ENCODE measurements at places on chromosomes 11 and 22.

GRCh38 chr11:77137421-77137820, 9.4 kb downstream of the MYO7A start:
- no peak for DNase-seq

GRCh38 chr11:20873054-20873453, 203.7 kb downstream of the NELL1 start:
- no peak for DNase-seq

- DNase-seq = no peak
Measured at GRCh38 chr22:26322179-26322905, 106.7 kb upstream of the ASPHD2 start.

GRCh38 chr22:29715705-29716104, 4.1 kb upstream of the CABP7 start:
- no peak for DNase-seq

GRCh38 chr11:130892861-130893260, 23.4 kb downstream of the SNX19 start:
- no peak for DNase-seq

DNA sequence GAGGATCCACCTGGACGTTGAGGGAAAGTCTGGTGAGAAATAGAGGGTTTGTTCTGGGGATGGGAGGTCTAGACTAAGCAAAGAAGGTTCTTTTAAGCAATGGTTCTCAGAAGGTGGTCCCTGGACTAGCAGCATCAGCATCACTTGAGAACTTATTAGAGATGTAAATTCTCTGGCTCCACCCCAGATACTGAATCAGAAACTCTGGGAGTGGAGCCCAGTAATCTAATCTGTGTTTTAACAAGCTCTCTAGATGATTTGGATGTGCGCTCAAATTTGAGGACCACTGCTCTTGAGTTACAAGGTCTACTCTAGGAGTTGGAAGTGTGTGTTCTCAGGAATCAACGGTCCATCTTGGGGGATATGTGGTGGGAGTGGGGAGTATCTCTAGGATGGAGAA, 3.3 kb upstream of the ABCG4 start:
- no peak for DNase-seq

- DNase-seq = peak; percentile 78
Measured at GRCh38 chr22:43923631-43924464, at the start of gene PNPLA3. Gene PNPLA3 (plus strand): TSS chr22:43923805. CDS start chr22:43923912, 107 bp downstream.

DNA sequence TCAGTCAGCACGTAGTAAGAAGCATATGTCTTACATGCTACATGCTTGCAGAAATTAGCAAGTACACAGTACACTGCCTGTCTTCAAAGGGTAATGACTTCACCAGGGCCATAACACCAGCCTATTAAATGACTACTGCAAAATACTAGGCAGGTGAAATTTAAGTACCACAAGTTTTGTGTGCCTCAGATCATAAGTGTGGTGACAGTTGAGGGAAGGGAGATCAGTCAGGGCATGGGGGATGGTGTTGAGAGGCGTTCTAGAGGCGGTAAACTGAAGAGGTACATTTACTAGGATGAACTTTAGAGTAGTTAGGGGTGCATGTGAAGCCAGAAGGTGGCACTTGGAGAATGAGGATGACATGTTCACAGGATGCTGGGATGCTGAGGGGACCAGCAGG, 22.0 kb downstream of the AMOTL1 start:
- no peak for DNase-seq

DNA sequence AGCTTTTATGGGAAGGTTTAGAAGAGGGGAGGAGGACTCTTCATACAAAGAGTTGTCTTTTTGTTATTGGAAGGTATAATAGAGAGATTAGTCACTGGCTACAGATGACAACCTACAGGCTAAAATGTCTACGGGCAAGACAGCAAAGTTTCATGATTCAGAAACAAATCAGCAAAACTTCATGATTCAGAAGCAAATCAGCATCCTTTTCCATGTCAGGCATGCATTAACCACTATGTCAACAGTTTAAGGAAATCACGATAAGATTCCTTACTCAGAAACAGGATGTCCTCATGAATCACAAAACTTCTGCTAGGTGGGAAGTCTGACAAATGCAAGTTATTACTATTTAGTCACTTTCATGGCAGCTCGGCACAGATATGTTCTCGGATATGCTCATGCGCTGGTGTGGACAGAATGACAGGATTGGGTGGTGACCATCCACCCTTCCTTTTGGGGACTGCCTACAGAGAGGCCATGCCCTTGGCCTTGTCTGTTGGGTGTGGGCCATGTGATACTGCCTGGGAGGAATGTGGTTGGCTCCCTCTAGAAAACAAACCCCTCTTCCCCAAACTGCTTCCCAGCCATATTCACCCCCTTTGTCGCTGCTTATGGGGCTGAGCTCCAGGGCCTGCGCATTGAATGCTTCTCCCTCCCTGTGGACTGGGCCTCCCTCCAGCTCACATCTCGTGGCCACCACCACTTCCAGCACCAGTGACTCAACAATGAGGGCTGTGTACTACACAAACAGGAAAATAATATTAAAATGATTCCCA, 10.1 kb downstream of the C11orf91 start:
- DNase-seq = no peak

DNA sequence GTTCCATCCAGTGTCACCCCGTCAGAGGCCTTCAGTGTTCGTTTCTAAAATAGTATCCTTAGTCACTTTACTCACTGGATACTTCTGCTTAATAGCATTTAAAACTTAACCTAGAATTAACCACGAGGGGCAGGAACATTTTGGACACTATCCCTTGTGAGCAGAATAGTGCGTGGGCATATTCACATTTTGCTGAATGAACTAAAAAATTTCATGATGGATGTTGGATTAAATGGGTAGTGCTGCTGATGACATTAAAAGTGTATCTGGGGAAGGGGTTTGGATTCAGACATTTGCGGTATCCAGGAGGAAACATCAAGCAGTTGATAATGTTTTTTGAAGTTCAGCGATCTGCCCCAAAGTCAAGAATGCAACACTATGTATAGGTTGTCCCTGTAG, 750 bp upstream of the NAT10 start:
- no peak for DNase-seq

GRCh38 chr22:19753996-19754700, 6.4 kb upstream of the TBX1 start:
- DNase-seq = no peak

DNA sequence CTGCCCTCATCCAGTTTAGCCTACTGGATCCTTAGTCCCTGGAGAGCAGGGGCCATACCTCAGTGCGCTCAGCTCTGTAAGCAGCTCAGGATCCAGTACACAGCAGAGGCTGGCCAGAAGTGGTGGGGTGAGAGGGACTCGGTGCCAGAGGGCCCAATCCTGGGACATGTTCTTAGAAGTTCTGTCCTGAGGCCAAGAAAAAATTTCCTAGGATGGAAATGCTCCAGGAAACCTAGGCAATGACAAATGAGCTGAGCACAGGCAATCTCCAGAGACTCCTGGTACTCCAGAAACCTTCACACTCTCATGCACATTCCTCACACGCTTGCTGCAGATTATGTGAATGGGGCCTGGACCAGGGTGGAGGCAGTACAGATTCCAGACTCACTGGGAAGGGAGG, 89.6 kb downstream of the SERGEF start:
- DNase-seq = no peak

GRCh38 chr11:122697636-122698167, 42.2 kb downstream of the UBASH3B start:
- DNase-seq = peak; percentile 59

GRCh38 chr11:34604145-34604544, 16.7 kb upstream of the EHF start:
- no peak for DNase-seq

GRCh38 chr11:10670099-10670498, 23.5 kb downstream of the IRAG1 start:
- DNase-seq = no peak

GRCh38 chr22:27531782-27532530, 269.6 kb downstream of the MN1 start:
- no peak for DNase-seq

DNA sequence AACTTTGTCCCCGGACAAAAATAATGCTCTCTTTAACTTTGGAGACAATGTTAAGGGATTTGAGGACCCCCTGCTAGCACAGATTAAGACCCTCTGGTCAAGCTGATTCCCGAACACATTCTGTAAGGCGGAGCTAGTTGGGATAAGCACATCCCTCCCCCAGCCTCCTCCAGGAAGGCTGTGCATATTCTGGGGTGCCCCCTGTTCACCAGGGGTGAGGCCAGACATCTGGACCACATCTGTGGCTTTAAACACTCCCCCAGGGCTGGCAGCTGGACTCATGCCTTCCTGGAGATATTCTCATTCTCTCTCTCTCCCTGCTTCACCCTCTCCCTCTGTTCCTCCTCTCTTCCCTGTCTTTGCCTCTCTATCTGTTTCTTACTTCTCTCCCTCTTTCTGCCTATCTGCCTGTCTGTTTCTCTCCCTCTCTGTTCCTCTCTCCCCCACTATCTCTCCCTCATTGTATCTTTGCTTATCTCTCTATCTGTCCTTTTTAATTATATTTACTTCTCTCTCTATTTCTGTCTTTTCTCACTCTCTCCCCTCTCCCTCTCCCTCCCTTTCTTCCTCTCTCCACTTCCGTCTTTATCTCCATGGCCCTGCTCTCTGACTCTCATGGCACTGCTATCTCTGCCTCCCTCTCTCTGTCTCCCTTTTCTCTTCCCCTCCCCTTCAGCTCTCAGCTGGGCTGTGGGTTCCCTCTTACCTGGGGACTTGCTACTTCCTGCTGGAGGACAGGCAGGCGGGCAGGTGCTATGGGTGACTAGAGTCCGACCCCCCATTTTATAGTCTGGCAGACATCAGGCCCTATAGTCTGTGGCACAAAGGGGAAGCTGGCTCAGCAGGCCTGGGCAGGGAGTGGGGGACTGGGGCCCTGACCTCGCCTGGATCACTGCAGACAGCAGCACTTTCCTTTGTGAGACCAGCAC, at the start of gene CRYBB1:
CRYBB1 (minus strand) TSS at position 757 of the 929 bp plus-strand sequence. CDS start 1,708 bp downstream, outside the sequence.
- no peak for DNase-seq

- no peak for DNase-seq
Measured at GRCh38 chr11:134622458-134622857, 210.4 kb upstream of the B3GAT1 start.

DNA sequence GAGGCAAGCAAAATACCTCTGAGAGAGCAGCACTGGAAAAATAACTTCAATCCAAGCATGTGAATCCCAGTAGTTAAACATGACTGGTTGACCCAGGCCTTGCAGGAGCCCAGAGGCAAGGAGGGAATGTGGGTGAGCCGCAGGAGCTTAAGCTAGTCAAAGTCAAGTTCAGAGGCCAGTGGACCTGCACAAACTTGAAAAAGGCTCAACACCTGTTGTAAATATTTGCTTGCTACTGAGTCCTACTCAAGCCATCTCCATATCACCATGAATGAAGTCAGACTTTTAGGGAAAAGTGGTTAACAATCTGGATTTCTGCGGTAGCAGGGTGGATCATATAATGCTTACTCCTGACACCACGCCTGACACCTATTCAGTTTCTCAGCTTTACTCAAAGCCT, 4.8 kb upstream of the CAT start:
- DNase-seq = no peak

- DNase-seq = peak; percentile 44
Measured at GRCh38 chr22:38700270-38700788, 414 bp downstream of the JOSD1 start.

- DNase-seq = no peak
Measured at GRCh38 chr22:37508431-37508992, 10.7 kb downstream of the CARD10 start.

- no peak for DNase-seq
Measured at GRCh38 chr11:134120143-134120850, 51.4 kb downstream of the JAM3 start.

GRCh38 chr22:27424319-27424718, 377.2 kb downstream of the MN1 start:
- no peak for DNase-seq

GRCh38 chr11:9651899-9652748, 11.8 kb upstream of the SWAP70 start:
- DNase-seq = no peak

All from activated CD4-positive, alpha-beta T cell treated with anti-CD3 and anti-CD28 coated beads, Interleukin-2, amount 10 ng/mL, durations not matched to agents 7 days and 5 days (primary cell).